ENCODE measurements at places on chromosomes 5 and 9. TPM values are rescaled to one million over a fixed set of nuclear protein-coding genes. Genes with fewer than 3 reads are reported as not detected.
A peak's percentile ranks its signal among the peaks of the same experiment; 100 is the strongest.

Gene RFK
- 26.9 TPM for total RNA-seq

Gene SPATA31A3
- not detected for total RNA-seq

DNA sequence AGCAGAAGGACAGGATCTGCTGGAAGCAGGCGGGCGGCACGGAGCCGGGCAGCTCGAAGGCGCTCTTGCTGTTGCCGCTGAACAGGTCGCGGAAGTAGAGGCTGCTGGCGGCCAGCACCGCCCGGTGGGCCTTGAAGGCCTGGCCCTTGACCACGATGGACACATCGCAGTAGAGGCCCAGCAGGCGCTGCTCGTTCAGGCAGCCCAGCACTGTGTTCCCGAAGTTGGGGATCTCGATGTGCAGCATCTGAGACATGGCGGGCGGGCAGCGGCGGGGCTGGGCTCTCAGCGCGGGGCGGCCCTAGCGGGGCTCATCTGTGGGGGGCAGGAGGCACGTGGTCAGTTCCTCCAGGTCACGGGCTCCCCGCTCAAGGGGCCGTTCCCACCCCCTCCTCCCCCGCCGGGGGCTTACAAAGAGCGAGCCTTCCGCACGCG, 44.8 kb downstream of the NACC2 start:
- peak; percentile 70 for DNase-seq

DNA sequence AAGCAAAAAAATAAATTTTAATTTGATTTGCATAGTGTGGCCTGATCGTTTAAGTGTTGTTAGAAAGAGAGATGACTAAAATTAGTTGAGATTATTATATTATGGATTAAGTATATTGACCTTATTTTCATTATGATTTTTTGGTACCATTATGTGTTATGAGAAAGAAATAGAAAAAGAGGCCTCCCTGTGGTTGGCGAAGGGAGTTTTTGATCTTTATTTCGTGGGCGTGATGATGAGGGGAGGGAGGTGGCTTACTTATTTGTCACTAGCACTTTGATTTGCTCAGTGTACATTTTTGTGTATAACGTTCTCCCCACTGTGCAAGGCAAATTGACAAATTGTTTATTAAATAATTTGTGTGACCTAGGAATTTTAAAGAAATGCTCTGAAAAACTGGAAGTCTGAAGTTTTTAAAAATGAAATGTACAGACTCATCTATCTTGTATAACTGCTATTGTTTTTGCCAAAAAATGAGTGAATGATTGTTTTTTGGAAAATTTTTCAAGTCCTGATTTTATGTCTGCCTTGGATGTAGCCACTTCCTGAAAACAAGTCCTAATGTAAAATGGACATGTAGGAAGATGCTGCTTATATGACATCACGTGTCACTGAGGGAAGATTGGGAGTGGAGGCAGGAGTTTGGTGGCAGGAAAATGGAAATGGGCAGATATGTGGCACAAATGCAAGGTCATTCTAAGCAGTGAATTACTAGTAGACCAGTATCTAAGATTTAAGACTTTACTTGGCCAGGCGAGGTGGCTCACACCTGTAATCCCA, 3.0 kb downstream of the DAPK1 start:
- no peak for DNase-seq

DNA sequence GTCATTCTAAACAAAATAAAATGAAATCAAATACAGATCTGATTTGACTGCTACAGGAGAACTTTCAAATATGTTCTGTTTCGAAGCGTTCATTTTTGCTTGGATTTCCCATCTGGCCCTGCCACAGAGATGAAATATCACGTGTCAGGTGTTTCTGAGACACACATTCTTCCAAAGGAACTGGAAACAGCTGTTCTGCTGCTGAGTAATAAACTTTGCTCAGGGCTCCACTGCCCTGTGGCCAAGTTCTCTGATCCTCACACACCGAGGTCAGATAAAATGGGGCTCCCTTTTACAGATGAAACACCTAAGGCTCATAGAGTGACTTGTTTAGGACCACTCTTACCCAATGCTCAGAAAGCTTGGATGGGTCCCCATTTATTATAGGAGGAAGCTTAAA, 42.5 kb downstream of the FRMPD1 start:
- no peak for DNase-seq

All from right cardiac atrium (tissue), 5 donors.